Activated naive CD8-positive, alpha-beta T cell treated with anti-CD3 and anti-CD28 coated beads, Interleukin-2, amount 50 U/mL, for 24 hours (primary cell): ENCODE measurements at places on chromosomes 3 and 15.

- H3K27ac ChIP-seq = no peak overlapping the region
- H3K36me3 ChIP-seq = no peaks in the 10 kb centered on the region
Measured at GRCh38 chr3:44058022-44058867, 183.4 kb upstream of the TOPAZ1 start.

GRCh38 chr3:155131104-155131503 lies 51.0 kb downstream of the MME start:
- no peak overlapping the region for H3K27ac ChIP-seq
- no peaks in the 10 kb centered on the region for H3K36me3 ChIP-seq
- DNase-seq = no peak
- no peaks in the 10 kb centered on the region for H3K27me3 ChIP-seq
- no peak overlapping the region for H3K4me3 ChIP-seq

DNA sequence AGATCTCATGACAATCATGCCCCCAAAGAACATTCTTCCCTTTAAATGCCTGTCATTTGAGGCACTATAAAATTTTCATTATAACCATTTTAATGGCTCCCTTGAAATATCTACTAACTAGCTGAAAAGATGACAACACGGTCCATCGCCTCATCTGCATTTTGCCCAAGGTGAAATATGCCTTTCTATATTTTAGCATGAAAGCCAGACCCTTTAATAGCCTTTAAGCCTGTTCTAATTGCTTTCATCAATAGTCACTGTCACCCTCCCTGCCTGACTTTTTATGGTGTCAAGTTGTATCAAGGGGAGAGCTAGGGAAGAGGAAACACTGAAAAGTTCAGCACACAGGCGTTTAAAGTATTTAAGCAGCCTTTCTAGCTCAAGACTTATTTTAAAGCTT lies 144.1 kb upstream of the PRICKLE2 start:
- H3K4me3 ChIP-seq = no peak overlapping the region
- DNase-seq = no peak
- no peaks in the 10 kb centered on the region for H3K4me1 ChIP-seq

GRCh38 chr3:116483135-116483534 lies 37.8 kb upstream of the LSAMP start:
- no peak overlapping the region for H3K27ac ChIP-seq
- H3K4me1 ChIP-seq = no peaks in the 10 kb centered on the region
- no peaks in the 10 kb centered on the region for H3K36me3 ChIP-seq
- no peak overlapping the region for H3K4me3 ChIP-seq
- no peak for DNase-seq

GRCh38 chr3:44969154-44969827 lies 6.7 kb downstream of the ZDHHC3 start:
- no peaks in the 10 kb centered on the region for H3K27me3 ChIP-seq
- H3K36me3 ChIP-seq = peaks cover 2% of the 10 kb centered on the region
- H3K4me1 ChIP-seq = peaks cover 58% of the 10 kb centered on the region
- H3K27ac ChIP-seq = no peak overlapping the region
- no peak overlapping the region for H3K4me3 ChIP-seq

DNA sequence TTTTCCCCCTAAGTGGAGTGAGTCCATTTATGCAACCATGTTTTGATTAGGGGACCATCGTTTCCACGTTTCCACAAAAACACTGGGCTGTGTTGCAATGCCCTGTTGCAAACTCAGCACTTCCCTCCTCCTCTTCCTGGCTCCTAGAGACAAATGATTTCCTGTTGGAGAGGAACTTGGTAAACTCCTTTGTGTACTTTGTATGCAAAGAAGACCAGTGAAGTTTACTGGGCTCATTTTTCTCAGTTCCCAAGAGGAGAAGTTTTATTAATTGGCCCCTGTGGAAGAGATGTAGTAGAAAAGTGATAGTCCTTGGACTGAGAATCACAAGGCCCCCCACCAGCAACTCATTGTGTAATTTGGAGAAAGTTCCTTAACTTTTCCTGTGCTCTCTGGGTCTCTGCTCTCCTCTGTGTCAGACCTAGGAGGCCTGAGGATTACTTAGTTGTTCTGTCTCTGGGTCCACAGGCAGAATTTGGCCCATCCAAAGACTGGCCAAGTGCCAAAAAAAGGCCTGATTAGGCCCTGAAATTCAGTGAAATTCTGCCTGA lies 95.0 kb downstream of the ATG7 start:
- no peak for DNase-seq
- H3K4me1 ChIP-seq = peaks cover 9% of the 10 kb centered on the region
- no peak overlapping the region for H3K4me3 ChIP-seq
- H3K27me3 ChIP-seq = no peaks in the 10 kb centered on the region

DNA sequence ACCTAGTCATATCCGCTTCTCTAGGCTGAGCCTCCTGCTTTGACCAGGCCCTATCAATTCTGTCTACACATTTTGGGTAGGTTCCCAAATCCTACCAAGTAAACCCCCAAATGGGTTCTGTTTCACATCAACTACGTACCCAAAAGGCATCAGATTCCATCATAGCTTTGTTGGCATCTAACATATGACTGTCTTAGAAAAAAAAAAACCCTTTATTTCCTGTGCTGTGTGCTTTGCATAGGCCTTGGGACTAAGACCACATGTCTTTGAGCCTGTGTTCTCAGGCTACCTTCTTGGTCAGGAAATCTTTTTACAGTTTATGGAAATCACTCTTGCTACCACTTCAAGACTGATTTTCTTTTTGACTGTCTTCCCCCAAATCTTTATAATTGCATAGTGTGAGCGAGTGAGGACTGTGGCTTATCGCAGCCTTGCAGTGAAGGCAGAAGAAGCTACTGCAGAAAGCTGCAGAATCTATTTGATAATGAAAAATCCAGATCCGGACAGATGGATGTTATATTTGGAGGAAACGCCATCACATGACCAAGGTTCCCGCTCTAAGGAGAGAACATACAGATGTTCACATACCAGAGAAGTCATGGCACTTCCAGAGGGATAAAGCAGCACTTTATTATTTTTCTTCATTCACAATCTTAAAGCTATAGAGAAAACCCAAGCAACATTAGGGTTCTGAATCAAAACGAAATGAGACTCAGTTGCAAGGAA lies 111.2 kb downstream of the EOMES start:
- no peak for DNase-seq
- no peak overlapping the region for H3K4me3 ChIP-seq
- H3K27ac ChIP-seq = no peak overlapping the region
- H3K4me1 ChIP-seq = no peaks in the 10 kb centered on the region

GRCh38 chr3:39140341-39140971 lies 12.9 kb downstream of the CSRNP1 start:
- peaks cover 50% of the 10 kb centered on the region for H3K4me1 ChIP-seq
- H3K36me3 ChIP-seq = peaks cover 52% of the 10 kb centered on the region
- no peak overlapping the region for H3K27ac ChIP-seq
- DNase-seq = no peak

DNA sequence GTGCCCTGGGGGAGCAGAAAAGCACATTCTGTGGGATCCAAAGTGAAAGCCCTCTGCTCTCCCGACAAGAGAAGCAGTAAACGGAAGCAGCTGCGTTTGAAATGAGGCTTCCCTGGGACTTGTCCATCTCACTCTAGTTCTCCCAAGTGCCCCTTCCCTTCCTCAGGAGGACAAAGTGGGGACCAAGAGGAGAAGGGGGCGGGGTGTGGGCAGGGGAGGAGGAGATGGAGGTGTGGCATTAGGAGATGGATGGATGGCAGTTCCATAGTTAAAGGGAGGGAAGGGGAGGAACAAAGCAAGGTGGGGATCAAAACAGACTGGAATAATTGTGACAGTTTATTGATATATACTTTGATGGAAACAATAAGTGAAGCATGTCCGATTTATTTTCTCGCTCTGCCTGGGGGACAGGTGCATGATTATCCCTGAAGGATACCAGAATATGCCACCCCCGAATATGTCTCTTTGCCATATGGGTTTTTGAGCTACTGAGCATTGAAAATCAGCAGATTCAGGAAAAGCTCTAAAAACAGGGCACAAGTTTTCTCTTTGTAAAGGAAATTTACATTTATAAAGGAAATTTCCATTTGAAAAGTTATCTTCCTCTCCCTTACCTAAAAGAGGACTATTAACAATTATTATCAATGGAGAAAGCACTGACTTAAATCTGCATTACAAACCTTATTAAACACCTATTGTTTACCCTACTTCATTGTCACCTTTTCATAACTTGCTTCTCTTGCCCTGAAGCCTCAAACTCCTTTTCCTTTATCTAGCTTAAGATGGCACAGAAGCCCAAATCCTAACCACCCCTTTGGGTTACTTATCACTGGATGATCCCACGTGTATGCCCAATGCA lies 58.9 kb upstream of the DAZL start:
- no peak overlapping the region for H3K27ac ChIP-seq
- no peaks in the 10 kb centered on the region for H3K36me3 ChIP-seq
- no peak for DNase-seq
- H3K27me3 ChIP-seq = peaks cover 2% of the 10 kb centered on the region

GRCh38 chr15:45456212-45457106 lies 66.1 kb downstream of the SLC30A4 start:
- peaks cover 51% of the 10 kb centered on the region for H3K4me1 ChIP-seq
- H3K27ac ChIP-seq = peak overlapping the region; percentile 89
- H3K27me3 ChIP-seq = no peaks in the 10 kb centered on the region
- peak; percentile 68 for DNase-seq

- peaks cover 2% of the 10 kb centered on the region for H3K4me1 ChIP-seq
- no peak for DNase-seq
- no peaks in the 10 kb centered on the region for H3K36me3 ChIP-seq
- no peak overlapping the region for H3K27ac ChIP-seq
- H3K4me3 ChIP-seq = no peak overlapping the region
- peaks cover 6% of the 10 kb centered on the region for H3K27me3 ChIP-seq
Measured at GRCh38 chr3:30804984-30805383, 89.5 kb downstream of the GADL1 start.

DNA sequence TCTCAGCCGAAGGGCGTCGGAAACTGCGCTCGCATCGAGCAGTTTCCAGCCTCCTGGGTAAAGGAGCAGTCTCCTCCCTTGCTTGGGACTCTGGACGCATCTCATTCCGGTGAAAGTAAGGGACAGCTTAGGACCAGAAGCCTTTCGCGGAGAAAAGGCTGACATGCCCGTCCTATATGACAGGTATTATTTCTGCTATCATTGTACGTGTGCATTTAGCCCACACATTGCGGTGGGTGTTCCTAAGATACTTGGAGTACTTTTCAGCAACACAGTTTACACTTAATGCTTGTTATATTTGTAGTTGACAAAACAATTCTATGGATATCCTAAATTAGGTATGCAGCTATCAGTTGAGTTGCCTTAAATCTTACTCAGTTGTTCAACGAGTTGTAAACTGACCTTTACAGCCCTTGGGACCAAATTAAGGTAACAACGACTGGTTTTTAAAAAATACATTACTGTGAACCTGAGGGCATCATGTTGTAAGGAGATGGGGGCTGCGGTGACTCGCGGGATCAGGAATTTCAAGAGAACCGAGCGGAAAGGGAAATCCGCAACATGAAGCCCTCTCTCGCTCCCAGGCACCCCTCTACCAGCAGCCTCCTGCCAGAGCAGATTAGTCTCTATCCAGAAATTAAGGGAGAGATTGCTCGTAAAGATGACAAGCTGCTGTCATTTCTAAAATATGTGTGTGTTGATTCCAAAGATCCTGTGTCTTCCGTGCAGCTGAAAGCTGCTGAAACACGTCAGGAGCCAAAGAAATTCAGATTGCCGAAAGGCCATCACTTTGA lies 632 bp upstream of the COPS2 start:
- H3K4me3 ChIP-seq = peak overlapping the region; percentile 100
- H3K27me3 ChIP-seq = no peaks in the 10 kb centered on the region
- peaks cover 7% of the 10 kb centered on the region for H3K36me3 ChIP-seq
- peak overlapping the region; percentile 100 for H3K27ac ChIP-seq

DNA sequence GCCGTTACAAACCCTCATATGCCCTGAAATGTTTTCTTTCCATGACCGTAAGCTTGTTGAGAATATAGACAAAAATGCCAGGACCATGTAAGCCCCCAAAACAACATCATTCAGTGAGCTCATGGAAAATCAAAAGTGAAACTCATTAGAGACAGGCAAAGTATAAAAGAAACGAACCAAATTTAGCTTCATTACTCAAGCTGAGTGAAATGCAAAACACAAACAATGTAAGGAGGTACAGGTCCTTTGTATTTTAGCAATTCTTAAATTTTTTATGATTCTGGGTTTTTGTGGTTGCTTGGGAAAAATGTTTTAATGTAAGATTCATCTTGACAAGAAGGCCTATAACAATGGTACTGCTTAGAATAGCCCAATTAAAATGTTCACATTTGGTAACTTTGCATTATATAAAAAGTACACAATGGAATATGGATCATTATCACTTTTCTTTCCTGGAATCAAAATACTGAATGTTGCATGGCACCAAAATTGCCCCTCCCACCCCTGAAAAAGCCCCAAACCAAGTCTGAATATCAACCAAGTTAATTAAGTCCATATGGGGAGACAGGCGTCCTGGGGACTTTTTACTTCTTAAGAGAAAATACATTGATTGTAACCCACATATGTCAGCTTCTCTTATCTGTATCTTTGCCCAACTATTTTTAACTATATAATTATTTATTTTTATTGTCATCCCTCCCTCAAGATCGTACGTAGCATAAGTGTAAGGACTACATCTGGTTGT lies 247.7 kb upstream of the CDIN1 start:
- no peak for DNase-seq
- no peak overlapping the region for H3K27ac ChIP-seq
- no peak overlapping the region for H3K4me3 ChIP-seq
- H3K36me3 ChIP-seq = no peaks in the 10 kb centered on the region
- H3K4me1 ChIP-seq = no peaks in the 10 kb centered on the region

DNA sequence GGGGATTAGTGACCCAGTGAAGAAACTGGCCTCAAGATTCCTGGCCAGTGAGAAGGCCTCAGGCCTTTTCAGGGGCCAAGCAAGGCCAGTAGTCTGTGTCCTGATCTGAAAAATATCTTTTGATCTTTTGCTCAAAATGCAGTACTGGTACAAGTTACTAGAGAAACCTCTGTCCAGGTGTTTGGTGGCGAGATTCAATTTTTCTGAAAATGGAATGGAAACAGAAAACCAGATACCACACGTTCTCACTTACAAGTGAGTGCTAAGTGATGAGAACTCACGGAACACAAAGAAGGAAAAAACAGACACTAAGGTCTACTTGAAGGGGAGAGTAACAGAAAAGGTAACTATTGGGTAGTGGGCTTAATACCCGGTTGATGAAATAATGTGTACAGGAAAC lies 463.4 kb downstream of the ZIC1 start:
- no peak overlapping the region for H3K27ac ChIP-seq
- no peak overlapping the region for H3K4me3 ChIP-seq
- DNase-seq = no peak
- H3K27me3 ChIP-seq = no peaks in the 10 kb centered on the region
- H3K4me1 ChIP-seq = no peaks in the 10 kb centered on the region
- no peaks in the 10 kb centered on the region for H3K36me3 ChIP-seq

DNA sequence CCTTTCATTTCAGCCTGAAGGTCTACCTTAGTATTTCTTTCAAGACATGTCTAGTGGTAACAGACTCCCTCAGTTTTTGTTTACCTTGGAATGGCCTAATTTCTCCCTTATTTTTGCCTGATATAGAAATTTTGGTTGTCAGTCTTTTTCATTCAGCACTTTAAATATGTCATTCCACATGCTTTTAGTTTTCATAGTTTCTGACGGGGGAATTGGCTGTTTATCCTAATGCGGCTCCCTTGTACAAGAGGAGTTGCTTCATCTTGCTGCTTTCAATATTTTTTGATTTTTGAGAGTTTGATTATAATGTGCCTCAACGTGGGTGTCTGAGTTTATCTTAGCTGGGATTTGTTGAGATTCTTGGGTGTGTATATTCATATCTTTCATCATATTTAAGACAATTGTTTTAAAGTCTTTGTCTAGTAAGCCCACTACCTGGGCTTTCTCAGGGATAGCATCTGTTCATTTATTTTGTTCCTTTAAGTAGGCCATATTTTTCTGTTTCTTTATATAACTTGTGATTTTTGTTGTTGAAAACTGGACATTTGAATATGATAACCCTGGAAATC lies 51.1 kb upstream of the PYDC2 start:
- no peak overlapping the region for H3K27ac ChIP-seq
- no peaks in the 10 kb centered on the region for H3K27me3 ChIP-seq
- H3K36me3 ChIP-seq = no peaks in the 10 kb centered on the region
- DNase-seq = no peak
